ENCODE measurements at places on chromosomes 1 and 21.

GRCh38 chr1:167488786-167489185 lies 29.5 kb downstream of the CD247 start:
- DNase-seq = no peak

DNA sequence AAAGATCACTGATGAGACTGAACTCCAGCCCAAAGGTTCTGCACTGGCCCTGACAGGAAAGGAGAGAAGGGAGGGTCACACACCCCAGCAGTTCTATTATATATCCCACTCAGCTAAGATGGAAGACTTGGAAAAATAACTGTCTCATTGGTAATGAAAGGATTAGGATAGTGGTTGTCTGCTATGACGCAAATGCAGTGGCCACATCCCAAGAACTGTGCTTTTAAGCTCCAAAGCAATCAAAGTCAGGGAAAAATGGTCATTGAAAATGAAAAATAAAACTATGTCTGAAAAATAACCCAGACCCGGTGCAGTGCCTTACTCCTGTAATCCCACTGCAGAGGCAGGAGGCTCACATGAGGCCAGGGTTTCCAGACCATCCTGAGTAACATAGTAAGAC lies 31.0 kb downstream of the PSMG1 start:
- DNase-seq = no peak

- DNase-seq = no peak
Observed at GRCh38 chr1:61670016-61670415, 54.9 kb downstream of the TM2D1 start.

GRCh38 chr1:119590393-119590792 lies 57.7 kb downstream of the ZNF697 start:
- no peak for DNase-seq

DNA sequence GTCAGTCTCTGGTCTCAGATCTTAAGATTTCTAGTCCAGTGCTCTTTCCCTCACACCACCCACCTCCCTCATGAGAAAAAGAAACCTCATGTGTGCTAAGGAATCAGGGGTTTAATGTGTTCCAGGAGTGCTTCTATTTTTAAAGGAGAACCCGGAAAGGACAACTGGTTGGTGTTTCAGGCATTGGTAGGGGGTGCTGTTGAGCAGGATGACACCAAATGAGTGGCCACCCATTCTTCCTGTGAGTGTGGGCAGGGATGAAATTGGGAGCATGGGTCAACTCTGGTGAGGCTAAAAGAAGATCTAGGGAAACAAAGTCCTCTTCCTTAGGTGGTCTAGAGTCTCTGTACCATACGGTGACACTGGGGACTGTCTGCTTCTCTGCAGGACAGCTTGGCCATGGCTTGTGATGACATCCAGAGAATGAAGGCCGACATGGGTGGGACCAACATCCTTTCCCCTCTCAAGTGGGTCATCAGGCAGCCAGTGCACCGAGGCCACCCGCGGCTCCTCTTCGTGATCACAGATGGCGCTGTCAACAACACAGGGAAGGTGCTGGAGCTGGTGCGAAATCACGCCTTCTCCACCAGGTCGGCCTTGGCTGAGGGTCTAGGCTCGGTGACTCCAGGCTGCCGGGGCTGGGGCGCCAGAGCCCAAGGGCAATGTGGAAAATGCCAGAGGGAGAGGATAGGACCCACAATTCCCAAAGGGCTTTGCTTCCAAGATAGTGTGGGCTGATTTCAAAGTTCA lies 39.3 kb downstream of the VWA5B1 start:
- DNase-seq = no peak

GRCh38 chr1:15004396-15004795 lies 149.2 kb upstream of the TMEM51 start:
- no peak for DNase-seq

DNA sequence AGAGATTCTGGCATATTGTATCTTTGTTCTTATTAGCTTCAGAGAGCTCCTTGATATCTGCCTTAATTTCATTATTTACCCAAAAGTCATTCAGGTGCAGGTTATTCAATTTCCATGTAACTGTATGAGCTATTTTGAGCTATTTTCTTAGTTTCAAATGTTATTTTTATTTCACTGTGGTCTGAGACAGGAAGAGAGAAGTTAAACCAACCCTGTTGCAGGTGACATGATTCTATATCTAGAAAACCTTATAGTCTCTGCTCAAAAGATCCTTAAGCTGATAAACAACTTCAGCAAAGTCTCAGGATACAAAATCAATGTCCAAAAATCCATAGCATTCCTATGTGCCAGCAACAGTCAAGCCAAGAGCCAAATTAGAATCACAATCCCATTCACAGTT lies 1644.0 kb upstream of the B3GALT2 start:
- DNase-seq = no peak

DNA sequence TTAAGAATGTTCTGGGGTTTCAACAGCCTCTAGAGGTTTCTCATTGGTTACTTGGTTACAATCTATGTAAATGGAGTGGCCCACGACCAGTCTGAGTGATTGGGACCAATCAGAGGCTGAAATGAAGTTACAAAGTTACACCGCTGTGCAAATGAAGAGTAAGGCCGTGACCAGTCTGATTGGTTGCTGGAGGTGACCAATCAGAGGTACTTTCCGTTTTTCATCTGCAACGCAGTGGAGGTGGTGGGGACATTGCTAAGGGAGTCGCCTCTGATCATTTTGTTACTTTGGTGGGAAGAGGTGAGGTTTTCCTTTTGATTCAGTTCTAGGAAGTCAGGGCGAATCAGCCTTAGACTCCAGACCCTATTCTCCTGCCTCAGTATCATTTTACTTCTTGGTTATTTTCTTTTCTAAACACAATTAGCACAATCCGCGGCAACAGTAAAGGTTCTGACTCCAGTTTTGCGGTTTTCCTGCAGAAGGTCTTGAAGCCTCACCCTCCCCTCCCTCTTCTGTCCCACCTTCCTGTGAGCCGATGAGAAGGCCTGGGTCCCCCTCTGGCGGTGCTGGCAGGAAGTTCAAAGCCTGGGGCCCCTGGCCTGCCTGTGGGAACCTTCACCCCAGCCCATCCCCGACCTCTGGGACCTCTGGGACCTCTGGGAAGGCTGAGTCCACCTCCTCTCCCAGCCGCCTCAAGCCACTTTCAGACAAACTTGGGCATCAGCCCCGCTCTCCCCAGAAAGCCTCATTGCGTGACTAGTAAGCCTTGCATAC lies 38.7 kb upstream of the TTC34 start:
- DNase-seq = no peak

- DNase-seq = no peak
Observed at GRCh38 chr1:212760126-212760823, 31.3 kb downstream of the NSL1 start.

DNA sequence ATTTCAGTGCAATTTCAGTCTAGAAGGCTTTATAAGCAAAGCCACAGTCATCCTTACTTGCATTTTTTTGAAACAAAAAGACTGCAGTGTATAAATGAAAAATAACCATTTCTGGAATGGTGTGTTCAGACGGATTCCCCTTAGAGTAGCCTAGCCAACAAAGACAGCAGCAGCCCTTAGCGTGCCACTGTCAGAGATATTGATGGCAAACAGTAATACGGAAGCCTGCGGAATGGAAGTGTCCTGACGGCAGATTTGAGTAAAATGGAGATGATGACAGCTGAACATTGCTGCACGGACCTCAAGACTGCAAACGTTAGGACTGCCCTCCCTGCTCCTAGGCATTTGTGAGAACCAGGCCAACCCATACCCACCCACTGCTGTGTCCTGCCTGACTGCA lies 54.7 kb downstream of the PDE9A start:
- DNase-seq = no peak

DNA sequence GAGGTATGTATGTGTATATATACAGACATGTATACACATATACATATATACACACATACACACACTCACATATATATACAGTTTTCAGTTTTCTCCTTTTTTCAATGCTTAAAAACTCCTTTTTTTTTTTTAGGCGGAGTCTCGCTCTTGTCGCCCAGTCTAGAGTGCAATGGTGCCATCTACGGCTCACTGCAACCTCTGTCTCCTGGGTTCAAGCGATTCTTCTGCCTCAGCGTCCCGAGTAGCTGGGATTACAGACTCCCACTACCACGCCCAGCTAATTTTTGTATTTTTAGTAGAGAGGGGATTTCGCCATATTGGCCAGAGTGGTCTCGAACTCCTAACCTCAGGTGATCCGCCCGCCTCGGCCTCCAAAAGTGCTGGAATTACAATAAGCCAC lies 27.0 kb downstream of the STYXL2 start:
- DNase-seq = no peak

DNA sequence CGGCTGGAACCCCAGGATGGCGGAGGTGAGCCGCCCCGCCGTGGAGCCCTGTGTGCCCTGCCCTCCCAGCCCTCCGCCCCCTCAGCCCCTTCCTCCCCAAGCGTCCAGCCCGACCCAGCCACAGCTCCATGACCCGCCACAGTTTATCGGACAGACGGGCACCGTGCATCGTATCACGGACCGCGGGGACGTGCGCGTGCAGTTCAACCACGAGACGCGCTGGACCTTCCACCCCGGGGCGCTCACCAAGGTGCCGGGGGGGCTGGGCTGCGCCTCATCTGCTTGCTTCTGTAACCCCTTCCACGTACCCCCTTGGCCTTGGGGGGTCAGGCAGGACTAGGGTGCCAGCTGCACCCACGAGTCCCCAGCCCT lies 6.6 kb upstream of the MMP23B start:
- no peak for DNase-seq

DNA sequence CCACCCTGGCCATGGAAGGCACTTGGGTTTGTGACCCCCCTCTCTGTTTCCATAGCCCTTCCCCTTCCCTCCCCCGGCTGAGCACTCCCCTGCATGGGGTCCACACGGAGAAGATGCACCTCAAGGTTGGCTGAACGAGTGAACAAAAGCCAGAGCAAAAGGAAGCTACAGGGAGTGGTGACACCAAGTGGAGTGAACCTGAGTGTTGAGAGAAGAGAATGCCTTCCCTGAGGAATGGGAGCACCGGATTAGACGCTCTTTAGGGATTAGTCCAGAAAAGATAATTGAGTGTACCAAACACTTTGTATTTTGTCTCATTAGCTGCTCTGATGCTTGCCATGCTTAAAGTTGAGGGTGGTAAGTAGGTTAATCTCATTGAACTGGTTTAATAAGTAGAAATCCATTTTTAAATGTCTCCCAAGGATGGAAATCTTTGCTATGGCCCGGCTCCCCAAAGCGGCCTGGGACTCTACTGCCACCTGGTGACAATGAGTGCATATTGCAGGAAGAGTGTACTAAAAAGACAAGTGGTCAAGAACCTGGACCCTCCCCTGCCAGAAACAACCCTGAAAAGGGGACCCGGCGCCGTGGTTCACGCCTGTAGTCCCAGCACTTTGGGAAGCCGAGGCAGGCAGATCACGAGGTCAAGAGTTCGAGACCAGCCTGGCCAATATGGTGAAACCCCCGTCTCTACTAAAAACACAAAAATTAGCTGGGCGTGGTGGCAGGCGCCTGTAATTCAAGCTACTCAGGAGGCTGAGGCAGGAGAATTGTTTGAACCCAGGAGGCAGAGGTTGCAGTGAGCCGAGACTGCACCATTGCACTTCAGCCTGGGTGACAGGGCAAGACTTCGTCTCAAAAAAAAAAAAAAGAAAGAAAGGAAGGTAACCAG lies 150.6 kb upstream of the ZC3H12A start:
- DNase-seq = no peak

DNA sequence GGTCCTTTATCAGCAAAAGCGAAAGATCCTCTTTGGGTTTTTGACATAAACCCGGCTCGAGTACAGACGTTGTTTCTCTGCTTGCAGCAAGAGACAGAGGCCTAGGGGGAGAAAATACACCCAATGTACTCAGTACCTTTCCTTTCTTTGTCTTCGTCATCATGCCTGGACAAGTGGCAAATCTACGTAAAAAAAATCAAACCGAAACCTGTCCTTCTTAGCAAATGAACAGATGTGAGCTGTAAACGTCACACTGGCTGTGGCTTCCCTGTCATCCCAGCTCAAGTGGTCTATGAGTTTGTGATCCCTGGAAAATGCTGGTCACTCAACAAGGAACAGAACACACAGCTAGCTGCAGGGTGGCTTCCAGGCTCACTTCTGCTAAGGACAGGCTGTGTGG lies 39.9 kb downstream of the STPG1 start:
- no peak for DNase-seq

DNA sequence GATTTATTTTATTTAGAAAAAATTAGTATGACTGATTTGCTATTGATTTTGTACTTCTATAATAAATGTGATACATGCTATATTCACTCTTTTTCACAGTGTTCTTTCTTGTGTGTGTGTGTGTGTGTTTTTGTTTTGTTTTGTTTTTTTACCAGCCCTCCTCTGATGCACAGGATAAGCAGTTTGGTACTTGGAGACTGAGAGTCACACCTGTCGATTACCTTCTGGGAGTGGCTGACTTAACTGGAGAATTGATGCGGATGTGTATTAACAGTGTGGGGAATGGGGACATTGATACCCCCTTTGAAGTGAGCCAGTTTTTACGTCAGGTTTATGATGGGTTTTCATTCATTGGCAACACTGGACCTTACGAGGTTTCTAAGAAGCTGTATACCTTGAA lies 35.9 kb downstream of the TSNAX start:
- no peak for DNase-seq

- DNase-seq = no peak
Observed at GRCh38 chr1:232142403-232143314, 487.3 kb downstream of the SIPA1L2 start.

Data from right lung (tissue), 10 donors.